ENCODE measurements at places on chromosomes 6 and 20. TPM values are rescaled to one million over a fixed set of nuclear protein-coding genes. Genes with fewer than 3 reads are reported as not detected.

DNA sequence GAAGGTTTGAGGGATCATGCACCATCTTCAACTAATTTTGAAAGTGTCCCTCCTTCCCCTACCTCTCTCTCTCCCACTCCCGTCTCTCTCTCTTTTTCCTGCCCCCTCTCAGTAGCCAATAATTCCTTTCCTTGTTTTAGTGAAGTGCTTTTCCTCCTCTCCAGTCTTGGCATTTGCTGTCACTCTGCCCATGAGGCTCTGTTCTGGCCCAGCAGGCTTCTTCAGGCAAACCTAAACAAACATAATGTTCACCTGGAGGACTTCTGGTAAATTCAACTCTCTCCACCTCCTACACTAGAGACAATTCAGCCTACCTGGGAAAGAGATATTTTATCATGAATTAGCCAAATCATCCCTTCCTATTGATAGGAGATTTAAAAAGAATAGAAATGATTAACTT, 320.4 kb upstream of the RNF24 start:
- DNase-seq, result no peak

GRCh38 chr20:49028684-49029083, 17.4 kb upstream of the CSE1L start:
- no peak for DNase-seq

DNA sequence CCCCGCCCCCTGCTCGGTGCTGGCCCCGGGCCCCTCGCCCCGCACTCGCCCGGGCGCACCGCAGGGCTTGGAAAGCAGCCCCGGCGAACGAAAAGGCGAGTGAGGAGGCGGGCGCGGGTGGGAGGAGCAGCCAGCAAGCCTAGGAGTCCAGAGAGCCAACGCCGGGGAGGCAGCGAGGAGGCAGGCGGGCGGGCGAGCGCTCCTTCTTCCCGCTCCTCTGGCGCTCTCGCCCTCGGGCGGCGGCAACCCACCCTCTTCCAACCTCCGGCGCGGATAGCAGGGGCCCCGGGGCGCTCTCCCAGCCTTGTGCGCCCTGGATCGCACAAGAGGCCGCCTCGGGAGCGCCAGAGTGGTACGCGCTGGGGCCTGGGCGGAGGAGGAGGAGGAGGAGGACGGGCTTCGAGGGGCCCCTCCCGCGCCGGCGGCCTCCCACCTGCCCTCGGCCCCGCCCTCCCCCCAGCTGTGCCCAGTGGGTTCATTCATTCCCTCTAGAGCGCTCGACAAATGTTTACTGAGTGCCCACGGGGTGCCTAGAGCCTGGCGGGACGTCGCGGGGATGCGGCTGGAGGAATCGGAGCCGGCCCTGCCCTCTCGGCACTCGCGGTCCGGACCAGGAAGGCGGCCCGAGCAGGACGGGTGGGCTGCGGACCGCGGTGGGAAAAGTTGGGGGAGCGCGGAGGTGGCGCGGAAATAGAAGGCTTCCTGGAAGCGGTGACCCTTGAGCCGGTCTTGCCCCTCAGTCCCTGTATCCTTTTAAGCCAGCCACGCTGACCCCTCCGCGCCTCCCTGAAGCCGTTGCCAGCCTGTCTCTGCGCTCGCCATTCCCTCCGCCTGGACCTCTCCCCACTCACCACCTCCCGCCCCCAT, at the start of gene BMP7:
TSS of gene BMP7 (minus strand) at position 351 of the 867 bp plus-strand sequence. CDS start 519 bp downstream, outside the sequence.
- DNase-seq, result no peak

DNA sequence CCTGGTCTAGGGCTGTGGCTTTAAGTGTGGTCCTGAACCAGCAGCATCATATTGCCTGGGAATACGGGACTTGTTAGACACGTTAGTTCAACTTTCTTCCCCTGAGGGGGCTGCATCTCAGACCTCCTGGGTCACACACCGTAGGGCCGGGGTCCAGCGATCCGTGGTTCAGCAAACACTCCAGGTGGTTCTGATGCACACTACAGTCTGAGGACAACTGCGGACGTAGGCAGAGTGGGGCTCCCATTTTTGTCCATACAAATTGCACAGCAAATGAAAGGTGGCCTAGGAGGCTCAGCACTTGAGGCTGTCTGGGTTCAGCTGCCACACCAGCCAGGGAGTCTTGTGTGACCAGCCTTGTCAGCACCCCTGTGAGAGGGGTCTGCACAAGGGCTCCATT, 233.1 kb downstream of the QKI start:
- DNase-seq, result no peak

- no peak for DNase-seq
Measured at GRCh38 chr6:135577059-135577538, 79.6 kb upstream of the AHI1 start.

- DNase-seq, result no peak
Measured at GRCh38 chr6:121609281-121609680, 173.8 kb downstream of the GJA1 start.

- DNase-seq, result no peak
Measured at GRCh38 chr6:13433709-13434121, 53.7 kb downstream of the GFOD1 start.

DNA sequence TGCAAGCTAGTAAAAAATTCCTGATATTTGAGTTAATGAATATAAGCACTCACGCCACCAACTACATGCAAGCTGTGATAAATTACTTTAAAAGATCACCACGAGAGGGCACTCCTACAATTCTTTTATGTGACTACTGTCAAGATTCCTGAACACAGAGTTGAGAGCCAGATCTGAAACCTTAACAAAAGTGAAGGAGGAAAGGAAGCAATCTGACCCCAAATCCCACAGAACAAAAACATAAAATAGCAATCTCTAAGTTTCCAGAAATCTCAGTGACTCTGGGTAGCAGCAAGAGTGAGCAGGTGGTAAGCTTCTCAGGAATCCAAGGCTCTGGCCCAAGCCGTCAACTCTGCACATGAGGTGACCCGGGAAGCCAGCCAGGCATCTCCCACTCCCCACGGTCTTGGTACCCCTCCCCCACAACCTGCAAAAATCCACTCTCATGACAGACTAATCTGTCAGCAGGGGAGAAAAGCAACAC, 55.1 kb downstream of the STAU1 start:
- DNase-seq, result no peak

- DNase-seq, result no peak
Measured at GRCh38 chr6:144217264-144217663, 66.9 kb downstream of the STX11 start.

- DNase-seq, result peak; percentile 92
Measured at GRCh38 chr20:10671221-10671918, 2.4 kb downstream of the JAG1 start.

- no peak for DNase-seq
Measured at GRCh38 chr20:14745830-14746229, 408.4 kb upstream of the FLRT3 start.

DNA sequence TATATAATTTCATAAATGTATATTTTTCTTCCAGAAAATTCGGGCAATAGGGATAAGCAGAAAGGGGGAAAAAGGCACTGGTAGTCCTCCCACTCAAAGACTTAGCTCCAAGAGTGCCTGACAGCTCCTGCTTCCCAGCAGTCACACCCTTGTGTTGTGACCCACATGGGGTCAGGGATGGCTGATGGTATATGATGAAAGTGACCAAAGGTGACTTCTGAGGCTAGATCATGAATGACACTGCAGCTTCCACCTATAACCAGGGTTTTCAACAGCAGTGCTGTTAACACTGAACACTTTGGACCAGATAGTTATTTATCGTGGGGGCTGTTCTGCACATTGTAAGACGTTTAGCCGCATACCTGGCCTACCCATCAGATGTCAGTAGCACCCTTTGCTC, 22.3 kb downstream of the FAM50B start:
- no peak for DNase-seq

DNA sequence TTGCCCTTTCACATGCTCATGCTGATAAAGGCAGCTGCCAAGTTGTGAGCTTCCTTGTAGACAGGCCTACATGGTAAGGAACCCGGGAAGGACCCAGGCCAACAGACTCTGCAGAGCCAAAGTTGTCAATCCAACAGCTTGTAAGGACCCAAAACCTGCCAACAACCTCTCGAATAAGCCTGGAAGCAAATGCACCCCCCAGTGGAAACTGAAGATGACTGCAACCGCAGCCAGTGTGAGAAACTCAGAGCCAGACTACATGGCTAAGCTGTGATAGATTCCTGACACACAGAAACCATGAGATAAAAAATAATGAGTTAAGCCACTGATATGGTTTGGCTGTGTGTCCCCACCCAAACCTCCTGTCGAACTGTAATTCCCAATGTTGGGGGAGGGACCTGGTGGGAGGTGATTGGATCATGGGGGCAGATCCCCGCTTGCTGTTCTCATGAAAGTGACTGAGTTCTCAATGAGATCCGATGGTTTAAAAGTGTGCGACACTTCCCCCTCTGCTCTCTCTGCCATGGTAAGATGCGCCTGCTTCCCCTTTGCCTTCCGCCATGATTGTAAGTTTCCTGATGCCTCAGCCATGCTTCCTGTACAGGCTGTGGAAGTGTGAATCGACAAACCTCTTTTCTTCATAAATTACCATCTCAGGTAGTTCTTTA, 18.8 kb upstream of the CLPSL2 start:
- DNase-seq, result no peak

GRCh38 chr20:17205084-17205813, 21.6 kb upstream of the PCSK2 start:
- DNase-seq, result no peak

DNA sequence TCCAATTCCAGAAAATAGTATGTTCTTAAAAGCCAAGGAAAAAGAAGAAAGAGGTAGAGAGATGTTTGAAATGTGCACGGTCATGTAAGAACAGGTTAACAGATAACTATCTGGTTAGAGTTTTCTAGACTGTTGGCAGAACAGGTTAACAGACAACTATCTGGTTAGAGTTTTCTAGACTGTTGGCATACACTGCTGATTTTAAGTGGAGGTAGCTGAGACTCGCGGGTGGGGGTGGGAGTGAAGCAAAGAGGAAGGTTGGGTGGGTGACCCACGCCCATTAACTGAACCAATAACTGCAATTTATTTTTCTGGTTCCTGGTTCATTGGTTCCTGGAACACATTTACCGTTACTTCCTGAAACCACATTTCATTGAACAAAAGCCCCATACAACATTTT, 157.5 kb downstream of the ELOVL4 start:
- DNase-seq, result no peak

DNA sequence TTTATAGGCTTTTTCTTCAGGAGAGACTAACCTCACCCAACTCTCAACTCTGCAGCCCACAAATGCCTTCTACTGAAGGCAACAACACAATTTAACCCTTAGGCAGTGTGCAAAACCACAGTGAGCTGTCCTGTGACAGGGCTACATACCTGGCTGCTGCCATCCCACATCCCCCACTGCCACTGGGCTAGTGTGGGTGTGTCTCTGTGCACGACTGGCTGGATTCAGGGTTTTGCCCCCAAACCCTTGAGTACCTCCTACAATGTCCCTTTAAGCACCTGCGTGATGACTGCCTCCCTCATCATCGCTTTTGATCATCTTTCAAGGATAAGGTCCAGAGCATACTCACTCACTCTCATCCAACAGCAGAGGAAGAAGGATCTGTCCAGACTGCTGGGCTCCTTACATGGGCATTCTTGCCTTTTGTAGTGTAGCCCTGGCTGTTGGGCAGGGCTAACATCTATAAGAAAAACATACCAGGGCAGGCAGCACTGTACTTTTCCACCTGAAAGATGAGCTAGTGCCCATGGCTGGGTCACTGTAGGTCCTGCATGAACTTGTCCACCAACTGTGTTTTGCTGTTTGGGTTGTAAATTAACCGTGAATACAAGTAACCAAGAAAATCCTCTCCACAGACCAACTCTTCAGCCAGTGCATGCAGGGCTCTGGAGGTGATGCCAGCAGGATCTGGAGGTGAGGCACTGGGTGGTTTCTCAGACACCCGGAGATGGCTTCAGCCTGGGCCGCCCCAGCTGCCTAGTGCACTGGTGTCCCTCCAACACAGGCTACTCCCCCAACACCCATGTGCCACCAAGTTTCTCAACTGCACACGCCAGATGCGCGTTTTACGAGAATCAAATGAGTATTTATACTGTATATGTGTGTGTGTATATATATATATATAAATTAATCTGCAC, 45.2 kb downstream of the PLCG1 start:
- no peak for DNase-seq

GRCh38 chr6:94894300-94894699, 683.0 kb upstream of the MANEA start:
- no peak for DNase-seq

GRCh38 chr6:157019115-157019641, 242.0 kb downstream of the ARID1B start:
- DNase-seq, result no peak

- DNase-seq, result peak; percentile 67
Measured at GRCh38 chr20:1946762-1947534, 46.9 kb downstream of the PDYN start.

The B4GALT5 gene
- 35.9 TPM for total RNA-seq

The OOEP gene
- total RNA-seq, result 0.39 TPM

The GTSF1L gene
- not detected for total RNA-seq

The ELOVL2 gene
- total RNA-seq, result 1.5 TPM

The IRF4 gene
- total RNA-seq, result 3.8 TPM

The SDC4 gene
- 51.2 TPM for total RNA-seq

The PFDN6 gene
- 23.7 TPM for total RNA-seq

The BTNL2 gene
- not detected for total RNA-seq

The SLC35D3 gene
- not detected for total RNA-seq

The KCNK5 gene
- total RNA-seq, result 1.2 TPM

The ADA gene
- total RNA-seq, result 6.1 TPM

The KCNK15 gene
- 5.0 TPM for total RNA-seq

The CFAP206 gene
- total RNA-seq, result 0.45 TPM

The CD40 gene
- total RNA-seq, result 20.9 TPM

The GRM1 gene
- total RNA-seq, result not detected

The TP53INP2 gene
- total RNA-seq, result 12.9 TPM

The CDKAL1 gene
- total RNA-seq, result 15.3 TPM

The NOX3 gene
- total RNA-seq, result not detected
